ENCODE measurements at places on chromosomes 2 and 18. TPM values are rescaled to one million over a fixed set of nuclear protein-coding genes. Genes with fewer than 3 reads are reported as not detected.

DNA sequence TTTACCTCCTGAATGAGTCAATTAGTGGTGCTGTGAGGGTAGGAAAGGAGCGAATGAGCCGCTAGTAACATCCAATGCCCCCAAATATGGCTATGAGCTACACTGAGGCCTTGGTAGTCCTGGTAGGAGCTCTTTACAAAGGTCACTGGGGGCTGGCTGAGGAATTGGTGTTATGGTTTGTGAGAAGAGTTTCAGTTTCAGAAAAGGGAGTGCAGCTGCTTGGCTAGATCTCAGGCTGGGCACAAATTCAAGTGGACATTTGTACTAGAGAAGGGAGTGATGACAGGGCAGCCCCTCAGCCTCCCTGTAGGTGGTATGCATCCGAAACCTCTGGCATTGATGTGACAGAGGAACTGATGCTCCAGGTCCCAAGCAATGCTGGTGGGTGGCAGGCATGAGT, 13.9 kb upstream of the PAIP2B start:
- no peak for DNase-seq

The NEU2 gene
- not detected for total RNA-seq

DNA sequence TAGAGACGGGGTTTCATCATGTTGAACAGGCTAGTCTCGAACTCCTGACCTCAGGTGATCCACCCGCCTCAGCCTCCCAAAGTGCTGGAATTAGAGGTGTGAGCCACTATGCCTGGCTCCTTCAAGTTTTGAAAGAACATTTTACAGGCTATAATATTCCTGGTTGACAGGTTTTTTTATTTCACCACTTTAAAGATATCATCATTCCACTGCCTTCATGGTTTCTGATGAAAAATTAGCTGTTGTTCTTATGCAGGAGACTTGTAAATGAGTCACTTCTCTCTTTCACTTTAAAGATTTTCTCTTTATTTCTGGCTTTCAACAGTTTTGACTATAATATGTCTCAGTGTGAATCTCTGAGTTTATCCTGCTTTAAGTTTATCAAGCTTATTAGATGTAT, 7.9 kb upstream of the ARPC2 start:
- no peak for DNase-seq

DNA sequence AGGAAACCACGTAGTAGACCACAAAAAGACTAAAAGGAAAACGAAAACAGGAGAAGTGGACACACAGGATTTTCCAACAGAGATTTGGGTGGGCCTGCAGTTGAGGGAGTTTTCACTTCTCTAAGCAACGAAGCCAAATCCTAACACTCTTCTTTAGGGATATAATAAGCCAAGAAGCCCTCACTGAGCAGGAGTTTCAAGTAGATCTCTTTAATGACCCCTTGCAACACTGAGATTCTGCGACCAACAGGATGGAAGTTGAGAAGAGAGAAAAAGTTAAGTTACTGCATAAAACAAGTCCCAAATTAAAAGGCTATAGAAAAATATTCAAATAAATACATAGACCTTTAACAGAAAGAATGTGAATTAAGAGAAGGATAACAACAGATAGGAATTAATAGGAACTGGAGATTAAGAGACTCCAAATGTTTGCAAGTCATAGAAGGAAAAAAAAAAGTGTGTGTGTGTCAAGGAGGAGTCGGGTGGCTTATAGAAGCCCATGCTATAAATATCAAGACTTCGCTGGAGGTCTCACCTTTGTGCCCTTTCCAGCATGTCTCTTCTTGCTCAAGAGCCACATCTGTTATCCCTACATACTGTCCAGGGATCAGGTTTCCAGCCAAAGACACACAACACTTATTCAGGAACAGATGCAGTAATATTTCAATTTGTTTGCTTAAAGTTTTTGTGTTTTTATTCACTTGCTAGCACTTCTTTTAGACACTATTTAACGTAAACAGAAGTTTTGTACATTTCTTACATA, 69.4 kb upstream of the ARHGAP28 start:
- DNase-seq = no peak

The GLI2 gene
- 0.12 TPM for total RNA-seq

DNA sequence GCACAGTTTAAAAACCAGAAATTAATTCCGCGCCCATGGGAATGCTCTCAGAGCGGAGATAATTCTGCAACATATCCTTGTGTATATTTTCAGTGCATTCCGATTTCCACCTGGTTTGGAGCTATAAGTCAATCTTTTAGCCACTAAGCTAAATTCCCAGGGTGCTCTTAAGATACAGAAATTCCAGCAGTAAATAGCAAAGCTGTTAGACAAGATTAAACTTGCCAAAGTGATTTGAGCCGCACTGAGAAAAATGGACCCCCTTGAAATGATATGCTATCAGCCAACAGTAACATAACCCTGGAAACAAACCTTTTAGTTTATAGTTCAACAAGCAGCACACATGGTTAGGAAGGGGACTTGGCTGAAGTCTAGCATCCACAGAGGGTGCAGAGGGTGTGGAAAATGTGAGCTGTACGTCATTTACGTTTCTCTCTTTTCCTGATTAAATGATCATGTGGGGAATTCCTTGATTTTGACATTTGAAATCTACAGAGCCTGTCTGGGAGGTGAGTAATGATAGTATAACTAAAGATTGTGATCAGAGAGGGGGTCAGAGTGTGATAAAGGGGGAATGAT, 99.8 kb upstream of the COPS8 start:
- no peak for DNase-seq

DNA sequence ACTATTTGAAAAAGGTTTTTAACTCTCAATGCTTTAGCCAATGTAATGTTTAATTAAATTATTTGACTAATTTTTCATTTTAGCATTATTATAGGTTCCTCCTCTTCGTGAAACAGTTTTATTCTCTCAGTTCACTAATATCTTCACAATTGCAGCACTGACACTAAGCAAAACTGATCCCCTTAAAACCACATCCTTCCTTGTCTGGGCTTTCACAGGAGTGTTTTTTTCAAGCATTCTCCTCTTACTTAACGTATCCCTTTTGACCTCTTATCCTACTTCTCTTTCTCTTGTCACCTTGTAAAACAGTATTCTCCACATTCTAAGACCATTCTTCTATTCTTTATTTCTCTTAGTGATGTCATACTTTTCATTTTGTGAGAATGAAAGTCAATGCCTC, 112.8 kb downstream of the DSC3 start:
- DNase-seq = no peak

The MYO7B gene
- total RNA-seq = 0.60 TPM

The TTN gene
- 11.6 TPM for total RNA-seq

DNA sequence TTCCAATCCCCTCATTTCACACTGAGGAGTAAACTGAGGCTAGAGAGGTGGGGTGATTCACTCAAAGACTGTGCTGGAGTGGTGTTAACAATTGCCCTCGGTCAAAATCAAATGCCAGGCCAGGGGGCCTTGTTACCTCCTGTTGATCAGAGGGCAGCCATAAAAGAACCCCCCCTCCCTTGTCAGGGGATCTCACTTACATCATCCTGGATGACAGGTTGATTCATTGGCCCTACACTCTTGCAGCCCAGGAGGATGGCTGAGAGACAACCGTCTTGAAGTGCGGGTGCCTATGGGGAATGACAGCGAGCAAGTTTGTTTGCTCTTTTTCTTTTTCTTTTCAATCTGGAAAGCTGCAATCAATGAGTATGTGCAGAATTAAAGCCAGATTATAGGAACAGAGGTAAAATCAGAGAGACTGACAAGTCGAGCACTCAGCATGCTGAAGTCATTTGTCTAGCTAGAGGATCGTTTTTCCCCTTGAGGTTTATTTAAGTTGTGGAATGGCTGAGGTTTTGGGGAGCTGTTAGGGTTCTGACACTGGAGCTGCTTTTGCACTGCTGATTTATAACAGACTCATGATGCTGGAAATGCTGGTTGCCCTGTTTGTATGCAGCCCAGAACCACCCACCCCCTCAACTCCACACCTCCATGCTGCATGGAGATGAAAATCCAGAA, 26.4 kb upstream of the NRP2 start:
- DNase-seq = no peak

The TOGARAM2 gene
- total RNA-seq = 5.0 TPM

GRCh38 chr18:3790703-3791102, 340.7 kb downstream of the TGIF1 start:
- DNase-seq = no peak

DNA sequence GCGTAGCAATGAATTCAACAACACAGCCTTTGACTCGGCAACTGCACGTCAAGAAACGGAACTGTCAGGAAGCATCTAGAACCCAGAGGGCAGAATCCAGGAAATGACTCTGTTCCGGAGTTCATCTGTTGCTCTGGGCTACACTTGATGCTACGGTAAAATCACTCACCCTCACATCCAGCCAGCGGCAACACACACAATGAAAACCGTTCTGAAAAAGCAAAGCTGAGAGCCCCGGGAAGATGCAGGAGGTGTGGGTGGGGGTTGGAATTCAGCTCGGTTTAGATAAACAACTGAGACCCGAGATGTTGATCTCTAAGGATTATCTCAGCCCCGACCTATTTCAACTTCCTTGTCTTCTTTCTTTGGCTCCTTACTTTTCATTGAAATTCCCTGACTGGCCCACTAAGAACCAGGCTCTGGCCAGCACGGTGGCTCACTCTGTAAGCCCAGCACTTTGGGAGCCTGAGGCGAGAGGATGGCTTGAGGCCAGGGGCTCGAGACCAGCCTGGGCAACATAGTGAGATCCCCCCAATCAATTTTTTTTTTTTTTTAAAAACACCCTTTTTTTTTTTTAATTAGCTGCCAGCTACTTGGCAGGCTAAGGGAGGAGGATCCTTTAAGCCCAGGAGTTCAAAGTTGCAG, 13.3 kb upstream of the RAB17 start:
- DNase-seq = peak; percentile 73

The MEIS1 gene
- not detected for total RNA-seq

- DNase-seq = no peak
These were observed 87.3 kb downstream of the HNRNPLL start for GRCh38 chr2:38515155-38516074.

- DNase-seq = peak; percentile 31
These were observed 602 bp downstream of the SNX17 start for GRCh38 chr2:27370816-27371620.

- DNase-seq = no peak
These were observed 17.4 kb upstream of the RMDN2 start for GRCh38 chr2:37907501-37908225.

GRCh38 chr2:111121828-111122630, 1.3 kb downstream of the BCL2L11 start:
- peak; percentile 78 for DNase-seq

The CDH20 gene
- total RNA-seq = not detected

GRCh38 chr2:53987336-53987921, 16.6 kb upstream of the PSME4 start:
- no peak for DNase-seq

- DNase-seq = no peak
These were observed 344.0 kb downstream of the SOX11 start for GRCh38 chr2:6036211-6036610.

DNA sequence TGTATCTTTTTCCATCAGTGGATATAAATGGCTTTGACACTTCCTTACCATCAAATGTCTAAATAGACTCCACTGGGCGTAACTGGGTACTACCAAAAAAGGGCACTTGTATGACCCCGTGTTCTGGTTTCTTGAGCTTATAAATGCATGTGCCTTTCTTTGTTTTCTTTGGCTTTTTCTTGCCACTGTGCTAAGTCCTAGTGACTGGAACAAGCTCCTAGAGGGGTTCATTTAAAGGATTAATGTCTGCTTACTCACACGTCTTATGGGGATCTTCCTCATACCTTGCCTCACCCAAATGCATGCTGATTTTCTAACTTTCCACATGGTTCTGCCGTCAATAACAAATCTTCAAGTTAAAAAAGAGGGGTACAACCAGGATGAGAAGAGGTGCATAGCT, 19.8 kb upstream of the ZNF532 start:
- no peak for DNase-seq

GRCh38 chr2:9800975-9801726, 42.1 kb upstream of the TAF1B start:
- DNase-seq = no peak

GRCh38 chr2:20707601-20708000, 40.7 kb downstream of the GDF7 start:
- DNase-seq = no peak

The TEX44 gene
- not detected for total RNA-seq

DNA sequence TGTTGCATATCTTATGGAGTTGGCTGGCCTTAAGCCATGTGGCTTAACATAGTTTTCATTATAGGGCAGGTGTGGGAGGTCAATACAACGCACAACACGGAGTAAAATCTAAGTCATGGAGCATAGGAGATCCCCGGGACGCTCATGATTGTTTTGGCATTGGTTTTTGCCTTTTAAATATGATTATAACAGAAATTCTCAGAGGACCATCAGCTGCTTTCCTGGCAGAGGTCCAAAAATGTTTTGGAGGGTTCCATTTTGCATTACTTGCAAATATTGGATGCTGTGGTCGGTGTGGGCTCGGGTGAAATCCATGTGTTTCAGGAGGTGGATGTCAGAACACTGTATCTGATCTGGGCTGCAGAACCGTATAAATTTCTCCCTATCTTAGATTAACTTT, 3.4 kb downstream of the NCOA1 start:
- DNase-seq = no peak

DNA sequence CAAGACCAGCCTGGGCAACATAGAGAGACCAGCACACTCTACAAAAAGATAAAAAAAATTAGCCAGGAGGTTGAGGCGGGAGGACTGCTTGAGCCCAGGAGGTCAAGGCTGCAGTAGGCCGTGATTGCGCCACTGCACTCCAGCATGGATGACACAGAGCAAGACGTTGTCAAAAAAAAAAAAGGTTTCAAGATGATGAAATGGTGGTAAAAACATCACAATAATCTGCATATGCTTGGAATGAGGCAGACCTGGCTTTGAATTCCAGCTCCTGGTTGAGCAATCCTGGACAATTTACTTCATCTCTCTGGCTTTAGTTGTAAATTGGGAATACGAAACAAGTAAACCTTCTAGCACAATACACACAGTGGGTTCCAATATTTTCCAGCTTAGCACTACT, 24.1 kb downstream of the USP40 start:
- DNase-seq = no peak

The NYAP2 gene
- total RNA-seq = not detected

- DNase-seq = no peak
These were observed 60.3 kb downstream of the STEAP3 start for GRCh38 chr2:119283873-119284331.

DNA sequence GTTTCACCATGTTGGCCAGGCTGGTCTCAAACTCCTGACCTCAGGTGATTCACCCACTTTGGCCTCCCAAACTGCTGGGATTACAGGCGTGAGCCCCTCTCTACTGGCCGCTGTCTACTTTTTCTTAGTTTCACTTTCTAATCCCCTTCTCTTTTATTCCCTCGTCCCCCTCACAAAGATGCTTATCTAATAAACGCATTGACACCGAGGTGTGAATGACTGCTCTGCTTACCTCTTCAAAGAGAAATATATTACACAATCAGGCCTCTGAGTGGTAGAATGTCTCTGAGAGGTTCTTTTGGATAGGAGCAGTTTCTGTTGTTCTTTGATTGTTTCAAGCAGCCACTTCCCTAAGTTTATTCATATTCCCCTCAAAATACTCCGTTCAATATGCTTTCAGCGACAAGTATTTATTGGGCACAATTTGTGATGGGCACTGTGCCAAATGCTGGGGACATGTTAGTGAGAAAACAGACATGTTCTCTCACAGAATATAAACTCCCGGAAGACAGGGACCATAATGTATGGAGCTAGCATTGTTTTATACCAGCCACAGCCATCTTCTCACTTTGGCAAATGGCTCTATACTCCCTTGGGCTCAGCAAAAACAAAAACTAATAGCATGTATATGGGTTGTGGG, 34.7 kb upstream of the RAPH1 start:
- DNase-seq = no peak
